Mesenteric fat pad (tissue), 1 donor: ENCODE measurements at places on chromosomes 7 and 10. TPM values are rescaled to one million over a fixed set of nuclear protein-coding genes. Genes with fewer than 3 reads are reported as not detected.

DNA sequence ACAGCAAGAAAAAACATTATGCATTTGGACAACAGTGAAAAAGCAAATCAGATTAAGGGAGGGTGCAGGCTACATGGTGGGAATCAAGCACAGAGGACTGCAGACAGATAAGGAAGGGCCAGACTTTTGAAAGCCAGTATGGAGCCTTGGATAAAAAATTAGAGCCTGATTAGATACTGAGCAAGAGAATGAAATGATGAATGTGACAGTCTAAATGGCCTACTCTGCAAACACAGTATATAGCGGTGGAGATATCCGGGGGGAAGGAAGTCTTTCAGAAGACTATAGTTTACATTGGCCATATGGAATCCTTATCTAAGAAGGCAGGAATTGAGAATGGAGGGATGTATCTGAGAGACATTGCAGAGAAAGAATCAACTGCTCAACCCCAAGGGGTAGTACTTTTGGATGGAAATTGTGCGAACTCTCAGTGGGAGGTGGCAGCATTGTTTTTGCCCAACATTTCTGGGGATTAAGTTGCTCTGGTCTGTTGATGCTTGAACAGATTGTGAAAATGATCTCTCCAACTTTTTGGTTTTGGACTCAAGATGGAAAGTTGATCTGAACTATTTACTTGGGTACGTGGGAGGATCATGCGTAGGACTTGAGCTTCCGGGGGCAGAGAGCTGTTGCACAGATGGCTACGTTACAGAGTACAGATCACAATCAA lies 39.4 kb upstream of the CHCHD3 start:
- no peak for DNase-seq

- no peak for DNase-seq
Observed at GRCh38 chr7:2108071-2108455, 124.7 kb downstream of the MAD1L1 start.

GRCh38 chr10:44335330-44336021 lies 49.4 kb downstream of the CXCL12 start:
- no peak for DNase-seq

- peak; percentile 93 for DNase-seq
Observed at GRCh38 chr7:155190688-155191087, 107.0 kb upstream of the INSIG1 start.

DNA sequence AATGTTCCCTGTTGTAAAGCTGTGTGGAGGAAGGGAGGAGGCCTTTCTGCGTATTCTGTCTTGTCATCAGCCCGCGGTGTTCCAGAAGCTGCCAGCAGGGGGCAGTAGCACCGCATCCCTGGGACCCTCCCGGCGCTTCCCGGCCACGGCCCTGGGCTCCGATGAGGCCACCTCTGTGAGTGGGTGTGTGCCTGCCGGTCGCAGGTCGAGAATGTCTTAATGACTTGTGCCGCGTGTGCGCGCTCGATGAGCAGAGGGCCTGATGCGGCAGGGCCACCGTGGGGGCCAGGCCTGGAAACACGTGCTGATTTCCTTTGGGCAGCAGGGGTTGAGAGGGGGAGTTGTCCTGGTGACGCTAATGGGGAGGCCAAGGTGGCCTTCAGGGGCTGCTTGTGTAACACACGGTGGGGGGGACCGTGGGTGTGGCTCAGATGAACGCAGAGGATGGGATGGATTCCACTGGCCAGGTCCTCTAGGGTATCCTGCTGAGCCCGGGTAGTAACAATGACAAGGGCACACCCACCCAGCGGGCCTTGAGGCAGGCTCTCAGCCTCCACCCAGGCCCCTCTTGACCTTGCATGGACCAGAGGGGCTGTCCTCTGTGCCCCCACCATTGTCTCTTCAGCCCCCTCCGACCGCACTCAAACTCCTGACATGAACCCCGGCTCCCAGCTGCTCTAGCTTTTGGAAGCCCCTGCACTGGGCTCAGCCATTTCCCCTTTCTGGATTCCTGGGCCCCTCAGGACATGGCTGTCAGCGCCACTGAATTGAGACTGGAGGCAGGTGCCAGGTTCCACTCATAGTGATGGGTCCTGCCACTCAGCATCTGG lies 135.9 kb upstream of the PODXL start:
- DNase-seq, result no peak

DNA sequence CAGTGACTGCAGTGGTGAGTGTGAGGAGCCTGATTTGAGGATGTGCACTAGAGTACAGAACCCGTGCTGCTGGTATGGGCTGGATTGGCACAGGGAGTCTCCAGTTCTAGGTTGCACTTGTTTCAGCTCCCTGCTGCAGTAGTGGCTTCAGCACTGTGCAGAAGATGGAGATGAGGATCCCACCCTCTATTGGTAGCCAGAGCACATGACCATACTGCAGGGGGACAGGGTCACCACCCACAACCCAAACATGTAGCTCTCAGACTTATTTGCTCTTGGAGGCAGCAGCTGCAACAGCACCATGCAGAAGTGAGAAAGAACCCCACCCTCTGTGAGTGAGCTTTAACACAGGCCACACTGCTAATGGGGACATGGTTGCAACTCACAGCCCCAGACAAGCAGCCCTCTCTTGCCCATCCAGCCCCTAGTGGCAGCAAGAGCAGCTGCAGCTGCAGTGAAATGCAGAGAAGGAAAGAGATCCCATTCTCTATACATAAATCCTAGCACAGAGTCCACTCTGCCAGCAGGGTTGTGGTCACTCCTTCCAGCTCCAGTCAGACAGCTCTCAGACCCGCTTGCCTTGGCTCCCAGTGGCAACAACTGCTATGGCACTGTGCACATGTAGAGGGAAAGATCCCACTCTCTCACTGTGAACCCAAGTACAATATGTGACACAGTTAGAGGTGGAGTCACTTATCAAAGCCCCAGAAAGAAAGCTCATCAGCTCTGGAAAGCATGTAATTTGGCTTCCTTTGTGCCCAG lies 51.4 kb upstream of the SCIN start:
- DNase-seq, result no peak

- no peak for DNase-seq
Observed at GRCh38 chr10:46074196-46074946, 28.3 kb upstream of the MSMB start.

- peak; percentile 43 for DNase-seq
Observed at GRCh38 chr7:152884321-152884720, 124.8 kb downstream of the ACTR3B start.

DNA sequence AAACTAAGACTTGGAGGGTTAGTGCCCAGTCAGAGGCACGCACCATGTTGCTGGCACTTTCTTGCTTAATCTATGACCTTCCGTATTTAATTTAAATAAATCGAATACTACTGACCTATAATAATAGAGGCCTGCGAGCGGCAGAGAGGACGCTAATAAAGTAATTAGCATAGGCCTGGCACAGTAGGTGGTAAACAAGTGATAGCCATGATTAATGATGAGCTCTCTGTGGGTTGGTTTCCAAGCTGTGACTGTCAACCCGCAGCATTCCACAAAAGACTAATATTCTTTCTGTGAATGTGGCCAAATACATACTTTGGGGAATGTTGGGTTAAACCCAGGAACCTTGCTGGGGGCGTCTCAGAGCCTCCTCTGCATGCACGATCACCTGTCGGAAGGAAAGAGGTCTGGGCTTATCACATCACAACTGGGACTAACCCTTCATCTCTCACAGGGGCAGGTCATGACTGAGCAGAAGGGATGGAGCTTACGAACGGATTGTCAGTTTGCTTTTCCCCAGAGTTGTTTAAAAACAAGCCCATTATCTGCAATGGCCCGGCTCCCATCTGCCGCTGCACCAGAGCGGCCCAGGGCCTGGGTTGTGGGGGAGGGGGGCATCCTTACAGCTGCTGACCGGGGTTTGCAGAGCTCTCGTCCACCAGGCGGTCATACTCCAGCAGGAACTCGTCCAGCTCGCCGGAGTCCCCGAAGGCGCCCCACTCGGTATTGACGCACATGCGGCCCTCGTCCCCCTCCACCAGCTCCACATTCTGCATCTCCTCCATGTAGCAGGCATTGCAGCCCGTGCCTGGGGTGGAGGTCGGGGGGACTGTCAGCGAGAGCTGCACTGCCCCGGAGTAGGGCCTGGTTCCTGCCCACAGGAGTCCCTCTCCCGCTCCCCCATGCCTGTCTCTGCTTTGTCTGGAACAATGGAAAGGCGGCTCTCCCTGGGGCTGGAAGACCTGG lies 6.2 kb upstream of the MYL7 start:
- DNase-seq, result peak; percentile 88

DNA sequence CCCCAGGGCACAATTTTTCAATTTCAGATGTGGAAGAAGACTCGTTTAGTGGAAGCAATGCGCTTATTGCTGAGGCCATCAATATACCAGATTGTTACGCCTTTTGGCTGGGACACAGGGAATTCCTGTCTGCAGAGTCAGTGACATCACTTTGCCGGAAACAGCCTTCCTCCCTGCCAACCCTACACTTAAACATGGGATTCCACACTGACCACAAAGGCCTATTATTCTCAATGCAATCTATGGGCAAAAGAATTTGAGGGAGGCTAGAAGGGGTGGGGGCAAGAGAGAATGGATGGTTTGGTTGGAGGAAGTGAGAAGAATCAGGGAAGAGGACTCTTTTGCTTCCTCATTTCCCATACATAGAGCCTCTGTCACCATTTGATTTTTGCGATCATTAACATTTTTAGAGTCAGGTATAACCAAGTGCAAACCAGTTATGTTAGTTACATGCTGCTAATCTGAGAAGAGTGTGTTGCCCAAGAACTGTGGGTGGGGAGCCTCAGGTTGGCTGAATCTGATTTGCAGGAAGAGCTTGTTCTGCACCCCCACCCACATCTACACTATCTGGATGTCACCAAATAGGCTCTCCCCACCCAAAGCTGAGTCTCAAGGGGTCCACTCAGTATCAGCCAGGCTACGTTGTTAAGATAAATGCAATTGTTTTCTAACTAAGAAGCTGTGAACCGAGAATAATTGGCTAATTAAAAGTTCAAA lies 58.2 kb downstream of the ENTPD1 start:
- no peak for DNase-seq

GRCh38 chr7:73999664-74000435 lies 28.1 kb upstream of the ELN start:
- no peak for DNase-seq

DNA sequence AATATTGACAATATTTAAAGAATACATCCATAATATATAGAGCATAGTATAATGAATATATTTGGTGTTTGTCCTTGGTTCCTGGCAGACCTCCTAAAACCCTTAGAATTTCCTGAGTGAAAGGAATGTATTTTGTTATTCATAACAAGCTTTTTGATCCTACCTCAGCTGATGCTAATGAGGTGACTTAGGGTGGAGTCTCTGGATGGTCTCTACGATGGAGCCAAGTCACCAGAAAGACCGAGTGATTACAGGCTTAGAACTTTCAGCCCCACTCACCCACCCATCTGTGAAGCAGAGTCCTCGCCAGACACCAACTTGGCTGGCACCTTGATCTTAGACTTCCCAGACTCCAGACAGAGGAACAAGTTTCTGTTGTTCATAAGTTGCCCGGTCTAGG lies 35.9 kb downstream of the UPF2 start:
- no peak for DNase-seq

GRCh38 chr7:110831419-110831818 lies 259.5 kb upstream of the LRRN3 start:
- no peak for DNase-seq

- DNase-seq, result no peak
Observed at GRCh38 chr7:94393246-94394108, 1.2 kb upstream of the COL1A2 start.

DNA sequence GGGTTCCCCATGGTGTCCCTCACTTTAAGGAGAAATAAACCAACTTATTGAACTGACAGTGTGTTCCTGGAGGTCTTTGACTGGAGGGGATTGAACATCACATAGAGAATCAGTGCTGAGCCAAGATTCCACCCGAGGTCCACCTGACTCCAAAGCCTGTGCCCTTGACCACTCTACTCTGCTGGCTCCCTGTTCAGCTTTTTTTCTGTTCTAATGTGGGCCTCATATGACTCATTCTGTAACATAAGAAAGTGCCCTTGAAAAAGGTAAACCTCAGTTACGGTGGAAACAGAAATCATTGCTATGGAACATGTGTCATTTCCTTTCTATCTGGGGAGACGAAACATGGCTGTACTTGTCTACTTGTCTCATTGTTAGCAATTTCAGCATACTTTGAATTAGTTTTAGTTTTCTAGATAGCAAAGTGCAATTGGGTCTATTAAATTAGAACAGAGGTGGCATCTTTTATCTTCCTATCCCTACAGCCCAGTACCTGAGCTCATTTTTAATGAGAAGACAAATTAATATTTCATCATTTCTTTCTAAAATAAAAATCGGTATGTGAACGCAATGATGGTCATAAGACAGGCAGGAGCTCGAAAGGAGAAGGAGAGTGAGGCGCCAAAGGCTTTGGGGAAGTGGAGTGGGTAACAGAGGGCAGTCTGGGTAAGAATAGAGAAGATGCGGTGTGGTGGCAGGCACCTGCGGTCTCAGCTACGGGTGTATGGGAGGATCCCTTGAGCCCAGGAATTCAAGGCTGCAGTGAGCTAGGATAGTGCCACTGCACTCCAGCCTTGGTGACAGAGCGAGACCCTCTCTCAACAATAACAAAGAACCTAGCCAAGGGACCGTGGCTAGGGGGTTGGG lies 1.5 kb downstream of the GSDME start:
- DNase-seq, result no peak

DNA sequence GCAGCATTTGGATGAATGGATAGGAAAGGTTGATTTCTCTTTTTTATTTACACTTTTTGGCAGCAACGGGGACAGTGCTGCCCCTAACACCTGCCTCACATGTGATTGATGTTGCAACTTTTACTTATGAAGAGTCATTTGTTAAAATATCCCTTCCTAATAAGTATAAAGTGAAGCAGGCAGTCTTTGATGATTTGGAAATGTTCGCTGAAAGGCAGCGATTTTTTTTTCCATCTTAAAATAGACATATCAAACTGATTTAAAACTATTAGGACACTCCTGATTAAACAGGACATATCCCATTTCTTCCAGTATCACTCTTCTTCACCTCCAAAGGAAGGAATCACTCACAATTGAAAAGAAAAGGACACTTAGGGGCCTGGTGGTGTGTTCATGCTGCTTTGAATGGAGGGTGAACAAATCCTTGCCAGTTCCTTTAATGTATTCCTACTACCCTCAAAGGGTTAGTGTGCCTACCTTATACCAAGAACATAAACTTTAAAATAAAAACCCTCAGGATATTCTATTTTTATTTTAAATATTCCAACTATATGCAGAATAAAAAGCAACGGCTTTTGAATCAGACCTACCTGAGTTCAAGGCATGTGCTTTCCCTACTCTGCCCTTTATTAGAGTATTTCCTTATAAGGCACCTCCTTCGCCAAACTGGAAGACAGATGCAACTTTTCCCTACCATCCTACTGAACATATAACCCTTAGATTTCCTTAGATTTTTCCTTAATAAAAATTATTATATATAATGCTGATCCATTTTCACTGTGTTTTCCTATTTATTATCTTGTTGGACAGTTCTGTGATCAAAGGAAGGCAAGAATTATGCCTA lies 1.1 kb downstream of the ADK start:
- DNase-seq, result no peak

GRCh38 chr7:91285696-91286355 lies 21.6 kb downstream of the FZD1 start:
- DNase-seq, result no peak

Gene PTF1A
- total RNA-seq, result not detected

Gene GET4
- 29.8 TPM for total RNA-seq

Gene STAG3
- 0.45 TPM for total RNA-seq

Gene SAMD9L
- 12.4 TPM for total RNA-seq

Gene LIPM
- not detected for total RNA-seq

Gene DNAJC2
- total RNA-seq, result 27.9 TPM

Gene NEUROG3
- 0.71 TPM for total RNA-seq

Gene EEF1AKMT2
- 13.5 TPM for total RNA-seq

Gene TMUB1
- 31.9 TPM for total RNA-seq

Gene GPR146
- 54.1 TPM for total RNA-seq

Gene MGAM2
- 1.2 TPM for total RNA-seq

Gene DNAJC12
- 1.0 TPM for total RNA-seq
